Fibroblast of the conjunctiva (primary cell): ENCODE measurements at places on chromosomes 3 and 15.

DNA sequence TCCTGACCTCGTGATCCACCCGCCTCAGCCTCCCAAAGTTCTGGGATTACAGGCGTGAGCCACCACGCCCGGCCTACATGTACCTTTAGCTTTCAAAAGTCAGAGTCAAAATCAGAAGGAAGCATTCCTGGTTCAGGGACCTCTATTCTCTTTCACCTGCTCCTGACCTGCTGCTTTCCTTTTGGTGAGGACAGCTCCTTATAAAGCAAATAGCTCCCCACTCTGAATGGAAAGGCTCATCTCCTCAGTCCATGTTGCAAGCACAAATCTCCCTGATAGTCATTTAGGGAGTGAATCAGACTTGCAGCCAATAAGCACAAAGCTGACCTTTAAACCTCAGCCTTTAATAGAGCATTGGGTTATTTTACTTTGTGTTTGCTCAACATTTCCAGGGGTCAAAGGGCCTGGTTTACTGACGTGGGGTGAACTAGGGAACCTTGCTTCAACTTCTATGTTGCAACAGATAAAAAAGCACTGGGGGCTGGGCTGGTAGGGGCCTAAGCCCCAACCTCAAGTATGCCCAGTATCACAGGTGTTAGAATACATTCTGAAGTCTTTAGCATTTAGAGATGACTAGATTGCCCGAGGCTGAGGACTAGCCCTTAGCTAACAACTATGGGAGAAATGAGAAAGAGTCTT lies 43.1 kb downstream of the THRB start:
- DNase-seq: no peak

GRCh38 chr15:84648539-84648938 lies 5.5 kb downstream of the WDR73 start:
- no peak for DNase-seq

DNA sequence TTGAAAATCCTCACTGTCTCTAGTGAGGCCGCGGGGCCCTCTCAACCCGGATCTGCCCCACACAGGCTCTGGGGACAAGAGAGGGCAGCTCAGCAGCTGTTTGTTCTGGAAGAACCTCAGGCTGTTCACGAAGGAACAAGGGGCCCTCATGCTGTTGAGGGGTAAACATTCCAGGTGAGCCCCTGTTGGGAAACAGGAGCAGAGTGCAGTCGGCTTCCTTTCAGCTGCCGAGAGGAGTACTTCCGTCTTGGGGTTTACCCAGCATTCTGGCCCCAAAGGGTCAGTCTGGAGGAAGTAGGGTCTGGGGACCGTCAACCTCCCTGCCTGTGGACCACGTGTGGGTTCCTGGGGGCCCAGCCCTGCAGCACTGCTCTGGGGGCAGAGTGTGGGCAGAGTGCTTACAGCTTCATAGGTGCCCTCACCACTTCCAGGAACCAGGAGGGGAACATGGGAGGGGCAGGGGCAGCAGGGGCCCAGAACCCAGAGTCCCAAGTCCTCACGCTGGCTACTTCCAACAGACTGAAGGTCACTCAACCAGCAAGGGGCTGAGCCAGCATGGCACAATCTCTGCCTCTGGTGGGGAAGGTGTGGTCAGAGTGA lies 49.2 kb upstream of the CTSH start:
- DNase-seq: no peak

- no peak for DNase-seq
These were observed 12.6 kb downstream of the SLC24A1 start for GRCh38 chr15:65634356-65634755.

DNA sequence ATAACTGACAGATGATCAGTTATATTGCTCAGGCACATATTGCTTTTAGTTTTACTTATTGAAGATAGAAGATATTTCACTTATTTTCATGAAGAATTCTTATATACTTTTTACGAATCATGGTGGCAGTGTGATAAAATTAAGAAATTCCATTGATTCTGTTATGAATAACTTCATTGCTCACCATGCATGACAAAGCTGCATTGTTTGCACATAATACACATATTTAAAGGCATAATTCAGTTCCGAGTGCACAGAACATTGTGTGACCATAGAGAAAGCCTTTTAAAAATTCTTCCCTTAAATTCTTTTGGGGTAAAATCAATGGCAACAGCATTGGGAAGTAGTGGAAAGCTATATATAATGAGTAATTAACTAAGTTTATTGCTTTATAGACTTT lies 82.5 kb upstream of the NAALADL2 start:
- no peak for DNase-seq

DNA sequence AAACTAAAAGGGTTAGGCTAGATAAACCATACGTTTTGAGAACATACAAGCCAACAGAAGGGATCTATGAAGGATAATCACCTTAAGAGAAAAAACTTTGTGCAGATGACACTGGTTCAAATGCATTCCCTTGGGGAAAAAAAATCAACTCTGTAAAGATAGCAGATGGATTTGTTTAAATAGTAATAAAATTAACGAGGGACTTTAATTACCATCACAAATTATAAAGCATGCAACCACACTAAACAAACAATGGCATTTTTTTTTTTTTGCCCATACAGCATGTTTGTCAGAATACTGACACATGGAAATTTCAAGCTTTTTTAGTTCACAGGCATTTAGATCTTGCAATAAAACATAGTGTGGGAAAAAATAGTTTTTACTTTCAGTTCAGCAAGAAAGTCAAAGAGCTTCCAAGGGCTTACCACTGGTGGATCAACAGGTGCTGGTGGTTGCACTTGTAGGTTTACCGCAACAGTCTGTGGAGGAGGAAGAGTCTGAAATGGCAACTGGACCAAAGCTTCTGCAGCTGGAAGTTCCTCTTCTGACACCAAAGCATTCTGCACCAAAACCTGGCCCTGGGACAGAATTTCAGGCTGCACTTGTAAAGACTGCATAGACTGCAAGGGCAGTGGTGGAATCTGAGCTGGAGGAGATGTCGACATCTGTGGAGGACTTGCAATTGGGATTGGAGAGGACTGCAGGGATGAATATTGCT lies 53.1 kb downstream of the PHC3 start:
- no peak for DNase-seq

DNA sequence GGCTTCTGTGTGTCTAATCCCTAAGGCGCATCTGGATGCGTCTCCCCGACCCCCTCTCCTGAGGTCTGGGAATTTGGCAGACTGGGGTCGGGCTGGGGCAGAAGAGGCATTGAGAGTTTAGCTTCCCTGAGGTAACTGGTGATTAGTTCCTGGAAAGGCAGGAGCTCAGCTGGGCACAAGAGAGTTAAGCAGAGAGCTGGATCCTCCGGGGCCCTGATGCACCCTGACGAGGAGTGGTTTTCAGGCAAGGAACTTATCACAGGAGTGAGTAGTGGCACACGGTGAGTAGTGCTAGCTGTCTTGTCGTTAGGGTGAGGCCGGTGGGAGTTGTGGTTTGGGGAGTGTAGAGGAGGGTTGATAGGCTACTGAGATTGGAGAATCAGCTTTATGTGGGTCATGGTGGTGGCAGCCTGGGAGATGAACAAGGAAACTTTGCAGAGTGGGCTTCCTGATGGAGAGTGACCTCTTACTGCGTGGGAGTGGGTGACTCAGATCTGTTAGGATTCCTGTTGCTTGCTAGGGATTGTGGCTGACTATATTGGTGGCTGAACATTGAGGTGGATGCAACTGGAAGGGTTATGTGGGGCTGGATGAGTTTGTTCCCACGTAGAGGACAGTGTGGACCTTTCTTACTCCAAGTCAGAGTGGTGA lies 897 bp downstream of the RAD54L2 start:
- DNase-seq: peak; percentile 4

GRCh38 chr15:79314811-79315210 lies 3.9 kb downstream of the TMED3 start:
- DNase-seq: no peak

DNA sequence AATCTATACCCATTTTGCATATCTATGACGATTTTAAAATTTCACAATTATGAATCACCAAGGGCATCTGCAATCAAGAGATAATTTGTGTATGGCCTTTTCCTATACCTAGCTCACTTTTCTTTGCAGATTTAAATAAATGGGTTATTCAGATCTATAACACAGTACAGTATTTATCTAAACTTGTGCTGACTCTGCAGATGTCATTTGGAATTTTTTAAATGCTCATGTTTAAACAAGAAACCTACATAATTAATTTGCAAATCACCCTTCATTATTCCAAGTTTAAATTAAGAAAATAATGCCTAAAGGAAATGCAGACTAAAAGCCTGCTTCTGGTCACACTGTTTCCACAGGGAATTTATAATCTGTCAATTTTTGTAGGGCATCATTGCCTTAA lies 284.2 kb downstream of the SI start:
- no peak for DNase-seq

DNA sequence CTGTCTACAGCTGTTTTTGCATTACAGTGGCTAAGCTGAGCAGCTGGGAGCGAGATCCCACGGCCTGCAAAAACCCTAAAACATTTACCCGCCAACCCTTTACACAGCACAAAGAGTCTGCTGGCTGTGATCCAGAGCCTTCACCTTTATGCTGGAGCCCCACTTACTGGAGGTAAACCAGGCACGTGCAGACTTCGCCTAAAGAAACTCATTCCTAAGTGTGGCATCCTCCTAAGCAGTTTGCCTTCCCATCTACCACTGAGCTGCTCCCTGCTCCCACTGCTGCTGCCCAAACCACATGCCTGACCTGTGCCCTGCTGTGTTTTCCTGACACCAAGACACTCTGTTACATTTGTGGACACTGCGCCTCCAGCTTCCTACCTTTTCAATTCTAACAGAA lies 53.0 kb downstream of the CHSY1 start:
- DNase-seq: no peak

DNA sequence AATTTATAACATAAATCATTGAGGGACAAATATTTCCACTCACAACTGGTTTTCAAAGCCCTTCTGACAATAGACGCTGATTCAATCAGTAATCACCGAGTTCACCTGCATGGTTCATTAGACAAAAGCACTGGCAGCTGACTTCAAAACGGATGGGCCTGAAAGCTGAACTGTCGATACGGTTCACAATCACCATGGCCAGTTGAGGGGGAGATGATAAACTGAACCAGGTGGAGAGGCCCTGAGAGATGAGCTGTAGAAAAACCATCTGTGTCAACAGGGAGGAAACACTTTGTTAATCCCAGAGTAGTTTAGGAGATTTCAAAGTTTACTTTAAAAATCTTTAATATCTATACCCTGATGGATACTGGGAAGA lies 75.0 kb downstream of the PEX5L start:
- no peak for DNase-seq

- DNase-seq: no peak
These were observed 19.2 kb downstream of the FYCO1 start for GRCh38 chr3:45976191-45977091.

- DNase-seq: no peak
These were observed 3.6 kb downstream of the CADM2 start for GRCh38 chr3:84962415-84962814.

GRCh38 chr3:122464659-122465058 lies 48.8 kb upstream of the WDR5B start:
- no peak for DNase-seq

DNA sequence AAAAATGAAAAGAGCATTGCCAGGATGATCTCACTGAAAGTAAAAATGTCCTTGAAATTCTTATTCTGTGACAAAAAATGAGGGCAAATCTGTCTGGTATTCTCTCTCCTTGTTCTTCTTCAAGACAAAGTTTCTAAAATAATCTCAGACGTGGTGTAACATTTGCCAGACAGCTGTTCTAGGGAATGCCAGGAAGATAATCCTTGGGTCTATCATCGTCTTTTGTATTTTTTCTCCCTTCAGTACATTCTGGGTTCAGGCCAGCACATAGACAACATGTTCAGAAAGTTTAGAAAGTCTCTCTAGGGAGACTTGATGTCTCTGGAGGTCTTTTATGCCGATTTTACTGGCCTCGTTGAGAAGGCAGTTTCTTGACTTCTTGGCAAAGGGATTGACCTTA lies 121.2 kb upstream of the HES1 start:
- DNase-seq: no peak

- no peak for DNase-seq
These were observed 252.5 kb downstream of the CDIN1 start for GRCh38 chr15:36831904-36832287.

- no peak for DNase-seq
These were observed 513.3 kb downstream of the ROBO2 start for GRCh38 chr3:77553240-77553639.

GRCh38 chr3:107221856-107222255 lies 155.4 kb upstream of the CCDC54 start:
- DNase-seq: no peak

- DNase-seq: peak; percentile 10
These were observed 42.1 kb upstream of the ACTC1 start for GRCh38 chr15:34837246-34838016.

DNA sequence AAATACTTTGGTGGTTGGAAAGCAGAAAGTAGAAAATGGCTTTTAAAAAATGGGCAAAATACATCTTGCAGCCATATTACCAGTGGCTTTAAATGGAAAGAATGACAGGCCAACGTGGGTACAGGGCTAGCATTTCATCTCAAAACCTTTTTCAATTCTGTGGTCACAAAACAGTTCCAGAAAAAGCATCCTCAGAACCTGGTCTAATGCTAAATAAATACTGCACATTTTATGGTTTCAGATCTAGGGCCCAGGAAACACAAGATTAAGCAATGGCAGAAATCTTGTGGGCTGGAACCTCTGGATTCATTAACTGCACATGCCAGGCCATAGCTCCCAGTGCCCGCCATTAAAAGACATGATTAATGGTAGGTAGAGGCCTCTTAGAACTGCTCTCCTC lies 470.2 kb upstream of the RASGRP1 start:
- DNase-seq: no peak

DNA sequence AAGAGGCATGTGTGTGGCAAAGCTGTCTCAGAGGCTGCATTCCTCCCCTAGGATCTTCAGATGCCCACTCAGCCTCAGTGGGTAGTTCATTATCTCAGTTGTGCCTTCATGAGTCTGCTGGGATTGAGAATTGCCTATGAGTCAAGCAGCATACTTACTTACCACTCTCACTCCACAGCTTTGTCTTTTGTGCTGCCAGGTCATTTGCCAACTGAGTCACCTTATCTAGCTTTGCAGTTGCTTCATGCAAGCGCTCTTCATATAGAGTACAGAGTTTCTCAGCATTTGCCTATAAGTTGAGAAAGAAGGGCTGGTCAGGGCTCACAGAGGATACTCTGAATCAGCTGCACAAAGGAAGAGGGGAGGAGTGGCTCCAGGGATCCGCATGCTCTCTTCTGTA lies 89.5 kb downstream of the MYH15 start:
- DNase-seq: peak; percentile 21

DNA sequence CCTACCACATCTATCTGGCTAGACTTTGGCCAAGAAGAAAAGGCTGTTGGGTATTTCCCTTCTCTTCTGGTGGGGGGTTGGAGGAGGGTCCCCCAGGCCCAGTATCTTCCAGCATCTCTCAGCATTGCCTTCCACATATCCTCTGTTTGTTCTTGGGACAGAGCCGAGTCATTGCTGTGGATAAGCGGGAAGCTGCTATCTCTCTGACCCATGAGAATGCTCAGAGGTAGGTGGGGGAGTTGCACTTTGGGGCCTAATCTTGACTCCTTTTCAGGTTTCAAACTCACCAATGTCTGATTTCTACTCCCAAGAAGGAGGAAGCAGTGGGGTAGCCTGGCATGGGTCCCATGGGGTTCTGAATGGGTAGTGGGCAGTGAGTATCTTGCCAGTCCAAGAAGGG lies 8.0 kb downstream of the HEMK1 start:
- DNase-seq: no peak

- no peak for DNase-seq
These were observed 104.2 kb upstream of the TGFBR2 start for GRCh38 chr3:30502051-30502741.

- no peak for DNase-seq
These were observed 501.4 kb downstream of the NSUN3 start for GRCh38 chr3:94564247-94564646.

- no peak for DNase-seq
These were observed 26.2 kb upstream of the C3orf38 start for GRCh38 chr3:88123526-88123925.
